Cardiac ventricle fibroblast (primary cell): ENCODE measurements at places on chromosomes 16 and 17. TPM values are rescaled to one million over a fixed set of nuclear protein-coding genes. Genes with fewer than 3 reads are reported as not detected.

The KRT20 gene
- total RNA-seq: not detected in 2 replicates

The ALOX12 gene
- not detected in 2 replicates for total RNA-seq

The SPNS2 gene
- total RNA-seq: 0.24 TPM in 1 of 2 replicates, not detected in the other

The NR1D1 gene
- total RNA-seq: 2.7 and 4.1 TPM in 2 replicates

The SYCE1L gene
- 4.5 TPM in 1 of 2 replicates, not detected in the other for total RNA-seq

The CX3CL1 gene
- total RNA-seq: 3.4 and 5.6 TPM in 2 replicates

The SRL gene
- total RNA-seq: not detected in 2 replicates

The SLFN12L gene
- 0.05 and 0.37 TPM in 2 replicates for total RNA-seq

The SLC16A11 gene
- total RNA-seq: not detected in 2 replicates

The SALL1 gene
- total RNA-seq: 1.4 and 1.5 TPM in 2 replicates

The ZG16 gene
- total RNA-seq: not detected in 2 replicates

The STX1B gene
- 0.25 and 0.29 TPM in 2 replicates for total RNA-seq

The SOST gene
- not detected in 2 replicates for total RNA-seq

The ITGB3 gene
- 2.6 and 3.9 TPM in 2 replicates for total RNA-seq

The NECAB2 gene
- not detected in 2 replicates for total RNA-seq

The SCRN2 gene
- total RNA-seq: 29.3 and 31.5 TPM in 2 replicates

The SDF2 gene
- 48.0 and 75.1 TPM in 2 replicates for total RNA-seq

The AURKB gene
- 1.5 and 1.6 TPM in 2 replicates for total RNA-seq

The SHPK gene
- total RNA-seq: 8.3 and 10.7 TPM in 2 replicates

The PIRT gene
- not detected in 2 replicates for total RNA-seq

The FBXL19 gene
- total RNA-seq: 13.2 and 13.7 TPM in 2 replicates

The EXOSC6 gene
- total RNA-seq: 14.1 and 16.8 TPM in 2 replicates

The IKZF3 gene
- total RNA-seq: not detected in 2 replicates
